Stimulated activated CD8-positive, alpha-beta memory T cell treated with anti-CD3 and anti-CD28 coated beads, Interleukin-15, amount 100 ng/mL, for 1 hour (primary cell): ENCODE measurements at places on chromosomes 16 and 17.

GRCh38 chr17:40065769-40066510, 3.2 kb downstream of the THRA start:
- no peak for DNase-seq

GRCh38 chr17:50211249-50212120, 10.1 kb upstream of the COL1A1 start:
- DNase-seq, result no peak

GRCh38 chr17:71033336-71033735, 864.0 kb downstream of the KCNJ2 start:
- no peak for DNase-seq

DNA sequence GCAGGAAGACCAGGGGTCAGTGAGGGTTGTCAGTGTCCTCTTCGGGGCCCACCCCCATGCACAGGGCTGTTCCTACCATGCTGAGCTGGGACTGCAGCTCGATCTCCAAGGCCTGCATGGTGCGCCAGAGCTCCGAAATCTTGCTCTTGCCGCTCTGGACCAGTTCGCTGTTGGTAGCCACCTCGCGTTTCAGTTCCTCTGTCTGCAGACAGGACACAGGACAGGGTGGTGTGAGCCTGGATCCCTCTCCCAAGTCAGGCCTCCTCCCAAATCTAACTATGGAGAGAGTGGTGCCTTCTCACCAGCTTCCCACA, 90.9 kb downstream of the GOSR1 start:
- no peak for DNase-seq

DNA sequence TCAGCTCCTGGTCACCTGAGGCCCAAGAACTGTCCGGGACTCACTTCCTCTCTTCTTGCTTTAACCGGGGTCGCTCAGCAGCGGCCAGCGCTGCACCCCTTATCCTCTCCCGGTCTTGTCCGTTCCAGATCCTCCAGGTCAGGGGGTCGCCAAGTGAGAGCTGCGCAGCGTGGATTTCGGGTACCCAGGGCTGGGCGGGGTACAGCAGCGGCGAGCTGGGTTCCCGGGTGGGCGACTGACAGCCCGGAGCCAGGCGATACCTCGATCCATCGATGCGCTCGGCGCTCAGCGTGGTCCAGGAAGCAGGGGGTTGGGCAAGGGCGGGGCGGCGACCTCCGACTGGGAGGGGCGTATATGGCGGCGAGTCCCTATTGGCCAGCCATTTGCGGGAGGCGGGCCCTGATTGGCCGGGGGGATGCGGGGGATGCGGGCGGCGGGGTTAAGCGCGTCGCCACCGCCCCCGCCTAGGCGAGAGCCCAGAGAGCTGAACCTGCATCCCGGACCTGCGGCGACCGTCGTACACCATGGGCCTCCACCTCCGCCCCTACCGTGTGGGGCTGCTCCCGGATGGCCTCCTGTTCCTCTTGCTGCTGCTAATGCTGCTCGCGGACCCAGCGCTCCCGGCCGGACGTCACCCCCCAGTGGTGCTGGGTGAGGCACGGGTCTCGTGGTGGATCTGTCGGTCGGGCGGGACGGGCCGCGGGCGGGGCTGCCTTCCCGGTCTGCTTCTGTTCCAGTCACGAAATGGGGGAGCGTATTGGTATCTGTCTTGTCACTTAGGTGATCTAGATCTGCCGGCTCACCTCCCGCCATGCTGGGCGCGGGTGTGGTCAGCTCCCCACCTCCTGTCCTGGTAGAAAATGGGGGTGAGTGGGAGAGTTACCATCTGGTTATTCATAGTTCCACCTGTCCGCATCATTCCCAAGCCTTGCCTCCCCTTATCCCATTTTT, at the start of gene PLA2G15:
TSS of gene PLA2G15 (plus strand) at position 471 of the 951 bp plus-strand sequence. CDS start at position 525, 54 bp downstream.
- DNase-seq, result peak; percentile 95

DNA sequence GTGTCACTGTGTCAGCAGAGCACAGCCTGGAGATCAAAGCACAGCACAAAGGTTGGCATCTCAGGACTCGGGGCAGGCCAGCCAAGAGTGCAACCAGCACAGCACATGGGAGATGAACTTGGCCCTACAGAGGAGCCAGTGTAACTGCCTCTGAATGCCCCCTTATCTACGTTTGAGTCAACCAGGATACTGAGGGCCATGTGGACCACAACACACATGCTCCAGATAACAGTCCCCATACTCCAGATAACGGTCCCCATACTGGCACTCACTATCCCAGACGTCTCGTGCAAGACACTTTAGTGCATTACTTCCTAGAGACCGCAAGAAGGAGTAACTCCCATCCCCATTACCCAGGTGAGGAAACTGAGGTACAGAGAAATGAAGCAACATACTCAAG, 88.2 kb downstream of the XYLT1 start:
- DNase-seq, result no peak

DNA sequence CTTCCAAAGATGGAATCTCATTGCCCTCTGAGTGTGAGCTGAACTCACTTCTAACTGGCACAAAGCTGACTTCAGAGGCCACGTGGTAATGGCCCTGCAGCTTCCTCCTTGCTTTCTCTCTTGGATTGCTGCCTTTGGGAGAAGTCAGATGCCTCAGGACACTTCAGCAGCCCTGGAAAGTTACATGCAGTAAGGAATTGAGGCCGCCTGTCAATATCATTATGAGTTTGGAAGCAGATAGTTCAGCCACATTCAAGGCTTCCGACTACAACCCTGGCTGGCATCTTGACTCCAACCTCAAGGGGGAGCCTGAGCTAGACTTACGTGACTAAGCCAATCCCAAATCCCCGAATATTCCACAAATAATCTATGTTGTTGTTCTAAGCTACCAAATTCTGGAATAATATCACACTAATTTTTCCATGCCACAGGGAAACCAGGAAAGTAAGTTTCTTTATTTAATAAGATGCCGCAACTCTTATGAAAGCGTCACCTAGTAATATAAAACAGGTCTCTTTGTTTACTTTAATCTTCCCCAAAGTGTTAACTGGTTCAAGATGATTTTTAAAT, 13.6 kb downstream of the CEP20 start:
- DNase-seq, result no peak

GRCh38 chr17:48927978-48928745, 16.5 kb downstream of the SNF8 start:
- no peak for DNase-seq
